ENCODE measurements at places on chromosomes 5 and 9. TPM values are rescaled to one million over a fixed set of nuclear protein-coding genes. Genes with fewer than 3 reads are reported as not detected.

GABRG2 gene
- not detected for total RNA-seq

AQP3 gene
- total RNA-seq, result 16.3 TPM

CDX1 gene
- not detected for total RNA-seq

ADGRV1 gene
- total RNA-seq, result not detected

ACSL6 gene
- total RNA-seq, result 3.4 TPM

CDH18 gene
- total RNA-seq, result not detected

PCDHB5 gene
- 1.6 TPM for total RNA-seq

KLF4 gene
- total RNA-seq, result 36.9 TPM

DNA sequence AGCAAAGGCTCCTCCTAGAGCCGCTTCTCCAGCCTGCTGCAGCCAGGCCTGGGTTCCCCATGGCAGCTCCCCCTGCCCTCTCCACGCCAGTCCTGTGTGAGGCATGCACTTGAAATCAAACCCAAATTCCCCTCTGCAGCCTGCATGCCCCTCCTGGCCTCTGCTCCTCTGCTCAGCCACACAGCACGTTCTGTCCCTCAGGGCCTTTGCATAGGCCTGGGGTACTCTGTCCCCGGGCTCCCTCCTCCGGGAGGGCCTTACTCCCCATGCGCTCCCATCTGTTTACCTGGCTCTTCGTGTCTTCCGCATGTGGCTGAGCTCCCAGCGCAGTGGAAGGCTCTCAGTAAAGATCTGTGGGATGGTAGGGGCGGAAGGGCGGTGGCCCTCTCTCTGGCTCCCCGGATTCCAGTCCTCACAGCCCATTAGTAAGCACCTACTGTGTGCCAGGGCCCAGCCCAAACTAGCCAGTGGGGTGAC is 203.5 kb upstream of the IER5L start:
- DNase-seq, result no peak

GRCh38 chr5:7394889-7395431 is 978 bp upstream of the ADCY2 start:
- no peak for DNase-seq

DNA sequence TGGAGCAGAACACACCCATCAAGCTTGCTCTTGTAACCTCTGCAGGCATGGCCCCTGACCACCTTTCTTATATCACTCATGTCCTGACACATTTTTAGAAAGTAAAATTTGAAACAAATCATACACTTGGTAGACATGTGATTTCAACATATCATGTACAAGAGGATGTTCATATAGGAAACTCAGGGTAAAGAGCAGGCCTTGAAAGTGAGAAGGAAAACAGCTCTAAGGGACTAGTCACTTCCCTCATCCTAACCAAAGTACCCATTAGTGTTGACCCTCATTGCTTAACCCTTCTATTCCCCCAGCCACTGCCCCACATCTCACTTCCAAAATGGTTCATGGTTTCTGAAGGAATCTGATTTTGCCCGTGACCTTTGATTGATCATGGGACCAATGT is 492.4 kb upstream of the KLF4 start:
- DNase-seq, result no peak

- DNase-seq, result no peak
Measured at GRCh38 chr9:22100626-22101025, 91.5 kb upstream of the CDKN2B start.

DNA sequence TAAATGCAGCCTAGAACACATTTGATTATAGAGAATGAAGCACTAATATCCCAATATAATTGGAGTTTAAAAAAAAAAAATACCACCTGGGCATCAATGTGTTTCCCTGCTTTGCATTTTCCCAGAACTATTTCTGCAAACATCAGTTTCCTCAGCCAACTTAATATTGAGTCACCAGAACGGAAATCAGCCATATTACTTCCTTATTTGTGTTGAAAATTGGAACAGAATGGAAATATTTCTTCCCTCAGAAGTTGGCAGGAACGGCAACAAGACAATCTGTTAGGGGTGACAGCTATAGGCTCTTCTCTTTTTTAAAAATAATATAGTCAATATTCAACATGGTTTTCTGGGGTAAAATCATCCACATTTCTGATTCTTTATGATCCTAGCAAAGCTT is 4.0 kb downstream of the MFAP3 start:
- no peak for DNase-seq

DNA sequence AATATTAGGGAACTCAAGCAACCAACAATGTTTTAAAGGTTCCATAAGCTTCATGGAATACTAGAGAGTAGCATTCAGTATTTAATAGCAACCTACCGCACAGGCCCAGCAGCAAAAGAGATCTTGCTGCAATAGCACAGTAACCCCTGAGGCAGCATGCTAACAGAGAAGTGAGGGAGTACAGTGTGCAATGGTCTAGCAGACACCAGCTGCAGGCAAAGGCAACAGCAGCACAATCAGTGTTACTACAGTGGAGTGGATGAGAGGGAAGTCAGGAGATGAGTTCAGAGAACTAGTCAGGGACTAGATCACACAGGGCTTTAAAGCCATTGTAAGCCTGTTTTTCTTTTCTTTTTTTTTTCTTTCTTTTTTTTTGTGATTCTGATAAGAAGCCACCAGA is 2.8 kb downstream of the TICAM2 start:
- DNase-seq, result peak; percentile 35

DNA sequence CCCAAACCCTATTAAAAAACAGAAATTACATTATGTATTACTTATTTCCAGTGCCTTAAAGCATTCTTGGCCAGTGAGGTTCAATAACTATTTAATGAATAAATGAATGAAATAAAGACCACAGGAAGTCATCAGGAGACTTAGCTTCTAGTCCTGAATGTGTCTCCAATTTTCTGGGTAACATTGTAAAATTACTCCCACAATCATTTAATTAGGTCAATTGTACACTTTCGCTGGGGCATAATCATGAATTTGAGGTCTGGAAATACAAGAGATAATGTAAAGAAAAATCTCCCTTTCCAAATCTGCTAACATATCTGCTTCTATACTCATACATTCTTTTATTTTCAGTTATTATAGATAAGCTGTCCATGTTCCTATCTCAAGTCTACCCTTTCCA is 199.2 kb downstream of the TLR4 start:
- DNase-seq, result no peak

DNA sequence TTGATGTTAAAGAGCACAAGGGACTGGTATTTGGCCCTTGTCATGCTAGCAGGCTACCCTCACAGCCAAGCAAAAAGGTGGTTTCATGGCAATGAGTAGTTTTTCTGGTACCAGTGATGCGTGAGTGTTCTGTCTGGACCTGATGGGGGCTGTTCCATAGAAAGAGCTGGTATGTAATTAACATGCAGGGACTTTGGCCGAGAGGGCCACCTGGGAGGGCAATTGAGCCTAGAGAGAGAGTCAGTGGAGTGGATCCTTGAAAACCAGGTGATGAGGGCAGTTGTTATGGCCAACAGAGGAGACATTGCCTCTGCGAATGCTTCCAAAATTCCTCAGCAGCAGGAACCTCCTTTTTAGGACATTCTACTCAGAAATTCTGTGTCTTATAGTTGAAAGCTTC is 383.3 kb downstream of the PSAT1 start:
- peak; percentile 32 for DNase-seq

- no peak for DNase-seq
Measured at GRCh38 chr9:114606597-114607207, 4.4 kb upstream of the TMEM268 start.

DNA sequence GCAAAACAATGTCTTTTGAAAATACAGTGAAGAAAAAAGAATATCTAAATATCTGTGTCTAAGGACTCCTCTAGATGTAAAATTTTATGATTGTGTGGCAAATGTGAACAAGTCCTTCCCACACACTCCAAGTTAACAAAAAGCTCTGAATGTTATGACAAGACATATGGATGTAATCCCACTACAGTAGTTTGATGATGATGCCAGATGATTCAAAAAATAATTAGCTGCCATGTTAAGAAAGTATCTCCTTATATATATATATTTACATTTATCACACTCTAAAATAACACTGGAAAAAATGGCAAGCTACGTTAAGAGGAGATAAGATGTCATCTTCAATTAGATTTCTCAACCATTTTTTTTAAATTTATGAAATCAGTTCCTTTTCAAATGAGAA is 178.5 kb downstream of the NFIB start:
- DNase-seq, result no peak

GRCh38 chr9:37392272-37392671 is 30.2 kb upstream of the GRHPR start:
- no peak for DNase-seq

DNA sequence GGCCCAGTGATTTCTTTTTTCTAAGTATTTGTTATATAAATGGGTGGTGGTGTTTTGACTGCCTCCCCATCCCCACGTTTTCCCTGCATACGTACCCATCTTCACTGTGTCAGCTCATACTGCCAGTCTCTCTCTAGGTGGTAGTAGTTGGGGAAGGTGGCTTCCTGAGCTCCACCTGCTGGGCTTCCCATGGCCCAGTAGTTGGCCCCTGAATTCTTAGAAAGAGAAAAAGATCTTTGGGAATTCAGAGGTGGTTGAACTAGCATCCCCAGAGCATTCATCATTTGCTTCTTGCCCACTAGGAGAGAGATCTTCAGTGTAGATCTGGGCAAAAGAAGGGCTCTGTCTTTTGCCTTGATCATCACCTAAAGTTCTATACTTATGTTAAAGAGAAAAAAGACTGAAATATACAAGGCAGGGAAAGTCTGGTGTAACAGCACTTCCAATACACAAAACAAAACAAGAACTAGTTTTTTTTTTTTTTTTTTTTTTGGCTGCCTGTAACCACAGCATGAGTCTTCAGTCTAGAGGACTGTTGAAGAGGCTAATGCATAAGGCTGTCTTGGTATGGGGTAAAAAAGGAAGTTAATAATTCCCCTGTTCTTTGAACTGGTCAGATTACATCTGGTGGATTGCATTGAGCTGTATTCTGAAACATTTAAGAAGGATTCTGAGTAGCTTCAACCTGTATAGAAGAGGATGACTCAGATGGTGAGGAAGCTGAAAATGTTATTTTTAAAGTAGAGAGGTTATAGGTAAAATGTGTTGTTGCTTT is 128.7 kb downstream of the ATG10 start:
- no peak for DNase-seq

- DNase-seq, result no peak
Measured at GRCh38 chr9:129745200-129745599, 7.6 kb downstream of the PTGES start.

GRCh38 chr5:158943057-158943456 is 156.7 kb downstream of the EBF1 start:
- DNase-seq, result peak; percentile 76

DNA sequence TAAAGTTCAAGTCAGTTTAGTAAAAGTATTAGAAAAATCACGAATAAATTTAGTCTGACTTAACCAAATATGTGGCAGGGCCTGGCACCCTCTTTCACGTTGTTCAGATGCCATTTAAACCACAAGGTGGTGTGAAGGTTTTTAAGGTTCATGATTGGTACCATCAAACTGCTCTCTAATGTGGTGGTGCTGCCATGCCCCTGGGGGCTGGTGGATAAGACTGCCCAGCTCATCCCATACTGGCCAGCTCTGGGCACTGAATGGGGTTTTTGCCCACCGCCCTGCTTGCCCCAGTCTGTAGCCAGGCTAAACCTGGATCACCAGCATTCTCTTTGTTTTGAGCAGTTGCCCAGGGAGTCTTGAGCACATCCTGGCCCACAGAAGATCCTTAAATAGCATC is 159.3 kb downstream of the GABBR2 start:
- DNase-seq, result no peak

DNA sequence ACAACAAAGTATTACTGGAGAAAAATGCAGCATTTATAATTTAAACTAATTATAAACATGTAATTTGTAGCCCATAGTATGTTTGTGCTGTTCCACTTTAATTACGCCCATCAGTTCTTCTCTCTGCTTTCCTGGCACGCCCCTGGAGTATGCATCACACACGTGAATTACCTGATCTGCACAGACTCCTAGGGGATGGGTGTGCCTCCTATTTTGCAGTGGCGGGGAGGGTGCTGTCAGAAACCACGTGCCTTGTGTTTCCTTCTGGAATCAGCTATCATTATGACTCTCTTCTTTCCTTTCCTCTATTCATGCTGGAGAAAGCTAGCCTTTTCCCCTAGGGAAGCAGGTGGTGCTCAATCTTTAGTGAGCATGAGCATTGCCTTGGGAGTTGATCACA is 43.3 kb downstream of the RPS23 start:
- no peak for DNase-seq

- peak; percentile 76 for DNase-seq
Measured at GRCh38 chr5:150783422-150783928, 4.9 kb downstream of the SMIM3 start.
